ENCODE measurements at places on chromosomes 4 and X.
A peak's percentile ranks its signal among the peaks of the same experiment; 100 is the strongest.

DNA sequence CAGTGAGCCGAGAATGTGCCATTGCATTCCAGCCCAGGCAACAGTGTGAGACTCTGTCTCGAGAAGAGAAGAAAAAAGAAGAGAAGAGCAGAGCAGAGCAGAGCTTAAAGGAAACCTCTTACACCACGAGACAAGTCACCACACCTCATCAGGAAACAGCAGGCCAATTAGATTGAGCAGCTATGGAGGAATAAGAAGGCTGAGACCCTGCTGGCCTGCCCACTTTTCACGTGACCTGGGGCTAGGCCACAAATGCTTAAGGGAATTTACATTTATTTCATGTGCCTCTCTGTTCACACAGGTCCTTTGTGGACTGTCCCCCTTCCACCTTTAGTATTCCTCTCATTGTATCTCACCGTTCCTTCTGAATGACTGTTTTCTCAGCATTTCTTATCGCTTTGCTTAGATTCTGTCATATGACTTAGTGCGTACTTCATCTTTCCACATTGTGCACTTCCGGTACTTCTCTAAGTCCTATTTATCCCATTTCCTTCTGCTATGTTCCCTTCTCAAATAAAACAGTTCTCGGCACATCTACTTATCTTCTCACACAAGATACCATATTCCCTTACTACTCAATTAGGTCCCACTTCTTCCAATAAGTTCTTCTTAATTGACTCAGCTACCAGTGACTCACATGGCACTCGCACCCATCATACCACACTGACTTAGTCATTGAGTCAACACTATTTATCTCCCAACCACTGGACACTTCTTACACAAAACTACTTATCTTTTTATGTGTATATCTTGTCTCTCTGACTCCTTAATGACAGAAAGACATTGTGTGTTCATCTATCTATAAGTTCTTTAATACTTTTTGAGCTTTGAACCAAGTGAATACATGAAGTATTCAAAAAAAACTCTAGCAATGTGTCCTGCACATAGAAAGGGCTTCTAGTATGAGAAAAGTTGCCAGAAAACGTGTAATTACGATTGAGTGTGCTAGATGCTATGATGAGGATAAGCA, 11.0 kb downstream of the CUL4B start:
- DNase-seq: peak; percentile 74

GRCh38 chr4:4470208-4470607, 71.6 kb downstream of the STX18 start:
- DNase-seq: no peak

GRCh38 chrX:3134316-3134945, 93.2 kb downstream of the ARSF start:
- no peak for DNase-seq

DNA sequence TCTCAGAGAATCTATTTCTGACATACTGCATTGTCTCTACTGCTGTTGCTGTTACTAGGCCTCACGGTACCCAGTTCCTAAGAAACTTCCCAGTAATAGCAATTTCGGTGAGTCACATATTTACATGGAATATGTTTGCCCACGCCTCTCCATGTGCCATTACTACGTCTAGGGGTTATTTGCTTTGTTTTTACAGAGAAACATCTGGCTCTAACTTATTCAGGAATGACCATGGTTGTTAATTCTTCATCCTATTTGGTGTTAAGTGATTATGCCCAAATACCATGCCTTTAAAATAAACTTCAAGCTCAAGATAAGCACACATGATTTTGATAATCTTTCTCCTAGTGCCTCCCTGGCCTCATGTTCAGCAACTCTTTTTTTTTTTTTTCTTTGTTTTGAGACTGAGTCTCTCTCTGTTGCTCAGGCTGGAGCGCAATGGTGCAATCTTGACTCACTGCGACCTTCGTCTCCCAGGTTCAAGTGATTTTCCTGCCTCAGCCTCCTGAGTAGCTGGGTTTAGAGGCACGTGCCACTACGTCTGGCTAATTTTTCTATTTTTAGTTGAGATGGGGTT, 101.0 kb upstream of the HS3ST1 start:
- no peak for DNase-seq

- DNase-seq: no peak
These were observed 131.8 kb upstream of the LIMCH1 start for GRCh38 chr4:41406113-41406516.

GRCh38 chr4:40149960-40150385, 46.9 kb upstream of the RHOH start:
- DNase-seq: peak; percentile 50

GRCh38 chr4:17168571-17168970, 270.1 kb upstream of the LDB2 start:
- peak; percentile 89 for DNase-seq

GRCh38 chr4:1330761-1331590, 16.0 kb upstream of the UVSSA start:
- DNase-seq: no peak

GRCh38 chr4:8427761-8428287, 12.7 kb downstream of the ACOX3 start:
- DNase-seq: no peak

GRCh38 chr4:113575401-113575800, 186.1 kb downstream of the CAMK2D start:
- DNase-seq: peak; percentile 86

GRCh38 chrX:119669424-119670037, 23.4 kb downstream of the SEPTIN6 start:
- DNase-seq: no peak

DNA sequence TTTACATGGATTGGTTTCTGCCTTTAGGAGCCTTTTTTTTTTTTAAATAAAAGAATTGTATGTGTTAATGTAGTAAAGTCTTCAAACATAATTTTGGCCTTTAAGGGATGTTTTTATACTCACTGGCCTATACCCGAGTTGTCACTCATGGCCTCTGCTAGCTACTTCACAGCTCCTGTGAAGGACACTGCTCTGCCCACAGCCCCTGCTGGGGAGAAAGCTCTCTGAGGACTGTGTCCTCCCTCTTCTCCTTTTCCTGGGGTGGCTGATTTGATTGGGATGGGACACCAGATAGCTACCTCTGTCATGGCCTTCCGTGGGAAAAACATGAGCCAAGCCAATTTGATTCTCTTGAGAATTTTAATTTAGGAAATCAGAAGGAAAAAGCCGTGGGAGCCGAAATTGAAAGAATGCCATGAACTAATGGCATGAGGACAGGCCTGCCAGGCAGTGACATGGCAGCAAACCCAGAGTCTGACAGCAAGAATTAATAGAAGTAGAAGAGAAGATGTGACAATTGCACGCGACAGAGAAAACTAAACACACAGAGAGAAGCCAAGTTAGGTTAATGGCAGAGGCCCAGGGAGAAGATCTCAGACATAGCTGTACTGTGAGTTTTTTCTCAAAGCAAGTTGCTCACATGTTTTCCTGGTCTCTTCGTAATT, 81.4 kb downstream of the ARHGAP10 start:
- no peak for DNase-seq

GRCh38 chr4:142408003-142408441, 438.1 kb downstream of the INPP4B start:
- DNase-seq: no peak

DNA sequence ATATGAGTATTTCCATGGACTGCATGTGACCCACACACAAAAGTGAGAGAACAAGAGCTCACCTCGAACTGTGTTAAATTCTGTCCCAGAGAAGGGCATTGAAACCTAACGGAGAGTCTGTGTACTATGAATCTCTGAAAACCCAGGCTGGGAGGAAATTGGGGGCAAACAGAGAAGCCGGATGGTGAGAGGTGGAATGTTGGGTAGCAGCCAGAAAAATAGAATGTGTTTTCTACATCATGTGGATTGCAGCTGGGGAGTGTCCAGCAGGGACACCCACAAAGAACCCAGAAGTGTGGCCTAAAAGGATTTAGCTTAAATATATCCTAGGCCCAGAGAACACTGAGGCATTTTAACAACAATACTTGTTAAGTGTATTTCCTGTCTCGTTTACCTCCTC, 38.6 kb downstream of the MND1 start:
- DNase-seq: no peak

- DNase-seq: no peak
These were observed 85.4 kb upstream of the GIMD1 start for GRCh38 chr4:106454021-106454420.

DNA sequence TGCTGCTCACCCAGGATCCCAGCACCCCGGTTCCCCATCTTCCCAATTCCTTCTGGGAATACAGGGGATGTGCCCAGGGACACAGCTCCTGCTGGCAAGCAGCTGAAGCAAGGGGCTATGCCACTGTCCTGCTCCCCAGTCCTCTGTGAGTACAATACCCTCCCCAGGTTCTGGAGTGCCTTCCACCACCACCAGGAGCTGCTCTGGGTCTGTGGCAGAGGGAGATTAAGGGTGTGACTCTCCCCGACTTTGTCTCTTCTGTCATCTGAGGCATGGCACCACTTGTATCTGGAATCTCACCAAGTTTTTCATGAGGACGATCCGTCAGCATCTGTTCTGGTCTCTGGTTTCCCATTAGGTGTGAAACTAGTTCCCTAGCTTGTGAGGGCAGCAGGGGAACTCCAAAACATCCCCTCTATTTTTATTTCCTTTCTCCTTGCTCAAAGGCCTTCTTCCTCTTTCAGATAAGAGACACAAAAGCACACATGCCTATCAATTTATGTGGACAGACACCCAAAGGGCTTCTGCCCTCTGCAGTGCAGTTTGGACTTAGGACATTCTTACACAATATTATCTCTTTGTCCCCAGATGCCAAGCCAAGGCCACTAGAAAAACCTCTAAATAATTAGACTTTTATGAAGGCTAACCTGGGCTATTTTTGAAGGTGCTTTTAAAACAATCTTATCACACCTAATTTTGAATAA, 26.8 kb downstream of the MGST2 start:
- no peak for DNase-seq

- DNase-seq: no peak
These were observed 653 bp downstream of the PLA2G12A start for GRCh38 chr4:109729117-109729717.

DNA sequence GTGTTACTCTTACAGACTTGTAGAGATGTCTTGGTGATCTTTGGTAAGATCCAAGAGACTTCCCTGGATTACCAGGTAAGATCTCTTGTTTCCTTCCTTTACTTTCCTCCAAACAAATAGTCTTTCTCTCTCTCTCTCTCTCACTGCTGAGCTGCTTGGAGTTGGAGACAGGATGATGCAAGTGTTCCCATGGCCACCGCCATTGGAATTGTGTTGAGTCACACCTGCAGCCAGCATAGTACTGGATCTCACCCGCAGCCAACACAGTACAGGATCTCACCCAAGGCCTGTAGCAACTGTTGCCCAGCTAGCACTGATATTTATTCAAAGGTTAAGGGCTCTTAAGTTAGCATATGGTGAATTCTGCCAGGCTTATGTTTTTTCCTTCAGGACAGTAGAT, 1080.9 kb downstream of the FAT4 start:
- no peak for DNase-seq

DNA sequence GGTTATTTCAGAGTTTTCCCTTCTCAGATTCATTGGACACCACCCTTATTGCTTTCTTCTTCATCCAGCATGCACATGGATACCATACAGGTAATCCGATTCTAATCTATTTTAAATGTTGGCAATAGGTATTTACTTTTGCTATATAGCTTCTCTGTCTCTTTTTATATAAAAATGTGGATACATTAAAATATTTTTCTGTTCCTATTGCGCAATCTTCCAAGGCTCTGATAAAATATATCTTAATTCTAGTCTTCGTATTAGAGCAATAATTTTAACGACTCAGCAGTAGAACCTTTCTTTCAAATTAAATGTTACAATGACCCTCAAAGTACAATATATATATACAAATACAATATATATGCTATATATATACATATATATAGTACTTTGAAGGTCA, 239.8 kb downstream of the DCAF12L2 start:
- no peak for DNase-seq

DNA sequence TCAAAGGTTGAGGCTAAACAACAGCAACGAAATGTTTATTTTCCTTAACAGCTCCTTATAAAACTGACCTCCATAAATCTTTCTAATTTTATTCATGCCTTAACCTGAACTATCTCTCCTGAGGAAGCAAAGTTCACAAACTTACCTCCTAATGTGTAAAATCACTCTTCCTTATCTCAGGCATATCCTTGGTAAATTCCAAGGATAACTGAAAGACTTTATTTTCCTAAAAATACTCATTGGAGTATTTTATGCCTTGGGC, 197.4 kb downstream of the NWD2 start:
- DNase-seq: no peak

DNA sequence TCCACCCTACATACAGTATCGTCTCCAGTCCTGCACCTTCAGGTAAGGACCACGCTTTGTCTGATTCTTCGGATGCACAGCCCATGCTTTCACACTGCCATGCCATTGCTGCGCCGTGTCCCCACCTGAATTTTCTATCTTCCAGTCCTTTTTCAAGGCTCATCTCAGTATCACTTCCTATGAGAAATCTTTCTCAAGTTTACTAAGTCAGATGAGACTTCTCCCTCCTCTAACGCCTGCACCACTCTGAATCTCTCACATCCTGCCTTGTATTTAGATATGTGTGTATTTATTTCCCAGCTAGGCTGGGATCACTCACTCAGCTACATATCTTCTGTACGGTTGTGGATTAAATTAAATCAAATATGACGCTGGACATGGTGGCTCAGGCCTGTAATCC, 116.8 kb downstream of the SMIM20 start:
- DNase-seq: no peak

- DNase-seq: no peak
These were observed 247.2 kb downstream of the PALLD start for GRCh38 chr4:168744021-168744420.

DNA sequence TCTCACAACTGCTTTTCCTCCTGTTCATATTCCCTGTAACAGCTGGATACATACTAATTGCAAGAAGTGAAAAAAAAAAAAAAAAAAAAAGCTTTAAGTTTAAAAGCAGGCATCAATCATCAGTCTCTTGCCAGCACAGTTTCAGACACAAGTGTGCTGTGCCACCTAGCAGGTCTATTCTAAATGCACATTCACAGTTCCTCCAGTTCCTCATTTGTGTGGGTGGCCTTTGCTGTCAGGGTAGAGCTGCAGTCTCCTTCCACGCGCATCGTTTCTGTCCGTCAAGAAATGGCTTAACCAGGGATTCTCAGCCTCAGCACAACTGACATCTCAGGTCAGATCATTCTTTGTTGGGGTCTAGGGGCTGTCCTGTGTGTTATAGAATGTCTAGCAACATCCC, 61.6 kb downstream of the SCML1 start:
- DNase-seq: no peak

- DNase-seq: peak; percentile 27
These were observed 101.6 kb downstream of the KLHL8 start for GRCh38 chr4:87118826-87119225.

- DNase-seq: peak; percentile 31
These were observed 68.3 kb downstream of the FMR1NB start for GRCh38 chrX:148049441-148049840.

- no peak for DNase-seq
These were observed 87.1 kb upstream of the MAPK10 start for GRCh38 chr4:86446996-86447395.

- no peak for DNase-seq
These were observed 41.0 kb downstream of the NSG1 start for GRCh38 chr4:4427886-4428285.

- DNase-seq: no peak
These were observed 18.7 kb upstream of the ZNF185 start for GRCh38 chrX:152878976-152879755.

GRCh38 chrX:153765138-153766079, 1.4 kb downstream of the PLXNB3 start:
- no peak for DNase-seq

GRCh38 chr4:52957835-52958631, 95.9 kb downstream of the RASL11B start:
- DNase-seq: no peak
